ENCODE measurements at places on chromosomes 16 and 17. TPM values are rescaled to one million over a fixed set of nuclear protein-coding genes. Genes with fewer than 3 reads are reported as not detected.

GRCh38 chr16:70678898-70679670 is 6.8 kb downstream of the MTSS2 start:
- peaks cover 8% of the 10 kb centered on the region for H3K36me3 ChIP-seq
- no peak overlapping the region for H3K4me3 ChIP-seq
- H3K27ac ChIP-seq = no peak overlapping the region
- H3K27me3 ChIP-seq = no peaks in the 10 kb centered on the region
- H3K4me1 ChIP-seq = peaks cover 7% of the 10 kb centered on the region

NPIPB9 gene
- 2.3 TPM for total RNA-seq

DNA sequence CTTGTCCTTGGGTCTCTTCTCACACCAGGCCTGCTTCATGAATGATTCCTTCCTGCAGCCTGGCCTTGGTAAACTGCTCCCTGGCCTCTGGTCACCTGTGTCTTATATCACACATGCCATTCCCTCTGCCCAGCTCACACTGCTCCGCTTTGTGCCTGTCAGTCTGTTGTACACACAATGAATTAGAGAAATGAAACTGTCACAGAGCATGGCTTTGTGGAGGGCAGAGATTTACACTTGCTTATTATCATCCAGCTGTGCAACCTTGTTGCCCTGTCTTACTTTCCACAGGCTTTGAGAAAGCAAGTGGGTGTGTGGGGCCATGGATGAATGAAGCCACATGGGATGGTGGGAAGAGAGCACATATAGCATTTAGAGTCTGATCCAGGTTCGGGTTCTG is 22.4 kb downstream of the ALDH3A2 start:
- no peaks in the 10 kb centered on the region for H3K36me3 ChIP-seq
- H3K4me1 ChIP-seq = no peaks in the 10 kb centered on the region
- no peak overlapping the region for H3K4me3 ChIP-seq
- H3K27me3 ChIP-seq = no peaks in the 10 kb centered on the region

GRCh38 chr16:58847902-58848661 is 114.0 kb upstream of the GOT2 start:
- no peaks in the 10 kb centered on the region for H3K36me3 ChIP-seq
- H3K4me1 ChIP-seq = no peaks in the 10 kb centered on the region
- DNase-seq = peak; percentile 2
- H3K27me3 ChIP-seq = no peaks in the 10 kb centered on the region
- H3K4me3 ChIP-seq = no peak overlapping the region

DNA sequence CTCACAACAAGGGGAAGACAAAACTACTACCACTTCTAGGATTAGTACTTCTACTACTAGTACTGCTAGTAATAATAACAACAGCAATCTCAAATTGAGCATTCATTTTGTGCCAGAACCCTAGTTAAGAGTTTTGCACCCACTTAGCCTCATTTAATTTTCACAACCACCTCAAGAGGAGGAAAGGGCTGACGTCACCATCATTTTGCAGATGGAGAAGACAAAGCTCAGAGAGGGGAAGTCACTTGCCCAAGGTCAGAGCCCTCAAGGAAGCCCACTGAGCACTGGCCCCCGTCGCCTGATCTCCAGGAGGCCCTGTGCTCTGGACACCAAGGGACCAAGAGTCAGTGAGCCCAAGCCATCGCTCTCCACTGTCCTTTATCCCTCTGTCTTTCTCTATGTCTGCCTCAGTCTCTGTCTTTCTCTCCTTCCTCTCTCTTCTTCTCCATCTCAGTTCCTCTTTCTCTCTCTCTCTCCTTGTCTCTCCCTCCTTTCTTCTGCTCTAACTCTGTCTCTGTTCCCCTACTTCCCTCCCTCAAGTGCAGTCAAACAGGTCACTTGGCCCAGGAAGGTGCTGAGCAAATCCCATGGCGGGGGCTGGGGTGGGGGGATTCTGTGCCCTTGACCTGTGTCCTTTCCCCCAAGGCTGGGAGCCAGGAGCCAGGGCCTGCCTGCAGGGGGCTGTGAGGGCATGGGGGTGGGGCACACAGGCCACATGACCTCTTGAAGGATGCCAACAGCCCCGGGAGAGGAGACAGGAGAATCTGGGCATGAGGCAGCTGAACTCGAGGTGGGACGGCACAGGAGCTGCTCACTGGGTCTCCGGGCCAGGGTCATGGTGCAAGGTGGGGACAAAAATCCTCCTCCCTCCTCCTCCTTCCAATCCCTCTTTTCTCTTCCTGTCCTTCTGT is 11.2 kb upstream of the NGFR start:
- peaks cover 64% of the 10 kb centered on the region for H3K27me3 ChIP-seq
- no peak for DNase-seq
- H3K4me1 ChIP-seq = no peaks in the 10 kb centered on the region
- no peak overlapping the region for H3K4me3 ChIP-seq
- no peak overlapping the region for H3K27ac ChIP-seq
- no peaks in the 10 kb centered on the region for H3K36me3 ChIP-seq

ATF7IP2 gene
- total RNA-seq = 6.6 TPM

SEPTIN12 gene
- 4.4 TPM for total RNA-seq

MYL11 gene
- total RNA-seq = not detected

GRCh38 chr16:10787304-10787703 is 31.3 kb downstream of the TVP23A start:
- H3K27me3 ChIP-seq = peaks cover 5% of the 10 kb centered on the region
- no peaks in the 10 kb centered on the region for H3K36me3 ChIP-seq
- no peak for DNase-seq
- H3K27ac ChIP-seq = no peak overlapping the region
- no peaks in the 10 kb centered on the region for H3K4me1 ChIP-seq

ZNF597 gene
- 4.7 TPM for total RNA-seq

HS3ST3A1 gene
- 7.6 TPM for total RNA-seq

DNA sequence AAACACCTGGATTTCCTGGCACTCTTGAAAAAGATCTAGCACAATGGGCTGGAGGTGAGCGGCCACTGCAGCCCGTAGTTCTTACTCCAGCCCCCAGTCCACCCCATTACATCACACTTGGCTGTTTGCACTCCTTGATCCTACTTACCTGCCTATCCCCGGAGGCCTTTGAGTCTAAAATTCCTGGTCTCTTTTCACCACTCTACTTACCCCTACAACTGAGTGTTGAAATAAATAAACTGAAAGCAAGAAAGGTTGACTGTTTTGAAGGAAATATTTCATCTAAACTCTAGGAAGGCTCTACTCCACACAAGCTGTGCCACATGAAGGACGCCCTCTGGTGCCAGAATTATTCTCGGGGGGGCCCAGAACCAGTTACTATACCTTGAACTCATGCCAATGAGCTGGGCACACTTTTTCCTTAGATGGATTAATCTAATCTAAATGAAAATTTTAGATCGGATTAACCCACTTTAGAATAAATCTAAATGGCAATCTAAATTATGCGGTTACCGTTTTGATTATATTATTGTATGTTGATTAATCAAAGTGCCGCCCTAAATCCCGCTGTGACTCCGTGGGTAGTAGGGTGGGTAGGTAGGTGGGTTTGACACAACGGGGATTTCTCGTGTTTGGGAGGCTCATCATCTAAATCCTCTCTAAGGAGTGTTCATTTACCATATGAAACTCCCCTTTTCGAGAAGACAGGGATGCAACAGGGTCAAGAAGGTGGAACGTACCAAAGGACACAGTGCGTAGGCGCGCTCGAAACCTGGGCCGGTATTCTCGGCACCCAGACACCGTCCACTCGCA is 651 bp upstream of the EIF1 start:
- H3K27ac ChIP-seq = peak overlapping the region; percentile 89
- peaks cover 34% of the 10 kb centered on the region for H3K36me3 ChIP-seq
- H3K27me3 ChIP-seq = peaks cover 3% of the 10 kb centered on the region

GRCh38 chr17:72872396-72872795 is 220.1 kb downstream of the SLC39A11 start:
- DNase-seq = no peak
- H3K27ac ChIP-seq = no peak overlapping the region

DNA sequence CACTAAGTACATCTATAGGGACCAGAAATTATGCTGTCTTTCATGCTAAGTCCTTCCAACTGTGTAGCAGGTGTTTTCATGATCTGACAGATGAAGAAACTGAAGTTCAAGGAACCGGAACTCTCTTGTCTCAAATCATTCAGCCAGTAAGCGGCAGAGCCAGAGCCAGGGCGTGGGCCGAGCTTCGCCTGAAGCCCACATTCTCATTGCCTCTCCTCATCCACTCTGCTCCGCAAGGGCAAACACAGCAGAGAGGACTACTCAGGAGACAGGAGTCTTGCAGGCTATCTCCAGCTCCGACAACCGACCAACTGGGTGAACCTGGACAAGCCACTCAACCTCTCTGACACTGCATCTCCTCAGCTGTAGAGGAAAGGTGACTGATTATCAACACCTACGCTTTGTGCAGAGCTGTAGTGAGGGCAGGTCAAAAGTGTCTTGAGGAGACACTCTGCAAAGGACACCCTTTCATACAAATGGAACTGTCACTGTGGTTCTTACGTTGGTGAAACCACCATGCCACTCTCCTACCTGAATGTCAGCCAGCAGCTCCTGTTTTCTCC is 72.9 kb downstream of the CYTH1 start:
- H3K4me1 ChIP-seq = peaks cover 24% of the 10 kb centered on the region
- H3K27ac ChIP-seq = no peak overlapping the region
- H3K36me3 ChIP-seq = no peaks in the 10 kb centered on the region
- H3K4me3 ChIP-seq = no peak overlapping the region

TSPOAP1 gene
- 0.60 TPM for total RNA-seq

- H3K4me1 ChIP-seq = peaks cover 3% of the 10 kb centered on the region
- H3K4me3 ChIP-seq = no peak overlapping the region
- DNase-seq = no peak
- H3K27ac ChIP-seq = no peak overlapping the region
- no peaks in the 10 kb centered on the region for H3K27me3 ChIP-seq
These were observed 174.0 kb downstream of the VPS53 start for GRCh38 chr17:540631-541030.

HS3ST6 gene
- not detected for total RNA-seq

DNA sequence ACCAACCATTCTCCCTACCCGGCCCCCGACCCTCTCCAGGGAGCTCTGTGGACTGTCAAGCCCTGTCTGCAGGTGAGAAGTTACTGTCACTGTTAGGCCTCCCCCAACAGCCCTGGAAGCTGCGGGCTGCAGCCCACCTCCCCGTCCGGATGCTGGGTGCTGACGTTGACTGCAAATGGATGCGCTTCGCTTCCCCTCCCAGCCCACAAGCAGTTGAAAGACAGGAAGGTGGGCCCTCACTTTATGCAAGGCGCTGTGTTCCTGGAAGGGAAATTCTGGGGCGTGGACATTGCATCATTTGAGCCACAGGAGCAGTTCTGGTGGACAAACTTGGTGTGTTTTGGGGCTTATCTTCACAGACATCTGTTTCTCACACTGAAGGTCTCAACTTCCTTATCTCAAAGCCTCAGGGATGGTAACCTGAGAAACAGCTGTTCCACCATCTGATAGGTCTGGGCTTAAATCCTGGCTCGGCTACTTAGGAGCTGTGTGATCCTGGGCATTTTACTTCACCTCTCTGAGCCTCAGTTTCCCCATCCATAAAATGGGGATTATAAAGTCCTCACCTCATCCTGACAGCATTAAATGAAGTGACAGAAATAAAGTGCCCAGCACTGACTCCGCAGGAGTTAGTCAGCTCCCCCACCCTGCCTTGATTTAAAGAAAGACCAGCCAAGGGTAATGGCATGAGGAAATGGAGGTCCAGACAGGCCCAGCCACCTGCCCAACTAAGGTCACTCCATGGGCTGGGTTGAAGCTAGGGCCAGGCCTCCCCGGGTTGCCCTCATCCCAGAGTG is 4.6 kb upstream of the DRC7 start:
- H3K4me3 ChIP-seq = no peak overlapping the region
- DNase-seq = no peak
- no peaks in the 10 kb centered on the region for H3K4me1 ChIP-seq

DNA sequence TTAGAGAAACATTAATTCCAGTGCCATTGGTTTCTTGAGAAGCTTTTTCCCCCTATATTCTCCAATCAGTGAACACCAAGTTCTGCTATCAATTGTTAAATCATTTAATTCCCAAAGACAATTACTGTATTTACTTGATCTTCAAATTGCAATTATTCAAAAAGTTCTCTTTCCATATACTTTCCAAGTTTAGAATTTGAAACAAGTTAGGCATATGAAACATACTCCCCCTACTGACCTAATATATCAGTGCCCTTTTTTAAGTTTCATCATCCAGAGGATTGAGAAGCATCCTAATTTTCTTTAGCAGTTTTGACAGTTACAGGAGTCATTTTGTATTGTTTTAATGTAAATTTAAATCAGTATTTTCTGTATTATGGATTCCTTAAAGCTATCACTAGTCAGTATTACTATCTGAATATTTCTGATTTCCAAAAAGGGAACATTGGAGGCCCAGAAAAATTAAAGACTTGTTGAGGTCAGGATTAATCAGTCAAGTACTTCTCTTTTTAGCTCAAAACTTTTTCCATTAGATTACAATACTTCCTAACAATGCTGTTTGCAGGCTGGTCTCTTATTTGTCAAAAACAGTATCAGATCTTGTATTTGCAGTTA is 16.3 kb downstream of the MEIOC start:
- no peak overlapping the region for H3K4me3 ChIP-seq
- no peaks in the 10 kb centered on the region for H3K27me3 ChIP-seq
- H3K36me3 ChIP-seq = no peaks in the 10 kb centered on the region

DNA sequence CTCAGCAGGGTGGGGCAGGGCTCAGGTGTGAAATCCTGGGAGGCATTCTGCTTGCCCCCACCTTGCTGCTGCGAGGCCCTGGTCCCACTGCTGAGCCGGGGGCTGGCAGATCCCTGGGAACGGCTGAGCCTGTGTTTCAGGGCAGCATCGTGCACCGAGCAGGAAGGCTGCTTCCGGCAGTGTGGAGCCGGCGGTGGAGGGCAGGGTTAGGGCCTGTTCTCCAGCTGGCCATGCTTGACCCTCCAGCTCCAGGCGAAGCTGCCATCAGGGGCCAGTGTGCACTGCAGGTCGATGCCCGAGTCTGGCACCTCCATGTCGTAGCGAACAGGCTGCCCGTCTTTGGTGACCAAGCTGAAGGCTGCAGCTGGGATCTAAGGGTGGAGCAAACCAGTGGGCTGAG is 2.5 kb upstream of the SPATA32 start:
- H3K4me1 ChIP-seq = peaks cover 38% of the 10 kb centered on the region
- H3K36me3 ChIP-seq = peaks cover 35% of the 10 kb centered on the region
- DNase-seq = no peak
- H3K27ac ChIP-seq = no peak overlapping the region
- H3K27me3 ChIP-seq = no peaks in the 10 kb centered on the region

DNA sequence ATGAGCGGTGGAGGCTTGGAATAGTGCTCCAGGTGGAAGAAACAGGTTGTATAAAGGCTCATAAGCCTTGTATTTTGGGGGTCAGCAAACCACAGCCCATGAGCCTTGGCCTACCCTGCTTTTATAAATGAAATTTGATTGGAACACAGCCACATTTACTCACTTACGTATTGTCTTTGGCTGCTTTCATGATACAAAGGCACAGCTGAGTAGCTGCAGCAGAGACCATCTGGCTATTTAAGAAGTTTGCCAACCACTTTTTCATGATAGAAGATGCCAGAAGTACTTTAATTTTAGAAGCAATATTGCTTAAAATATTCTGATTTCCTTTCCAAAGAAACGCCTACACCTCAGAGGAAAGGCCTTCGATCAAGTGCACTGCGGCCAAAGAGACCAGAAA is 73.8 kb downstream of the C17orf58 start:
- H3K36me3 ChIP-seq = peaks cover 35% of the 10 kb centered on the region
- H3K27me3 ChIP-seq = no peaks in the 10 kb centered on the region
- DNase-seq = peak; percentile 9
- no peak overlapping the region for H3K4me3 ChIP-seq
- no peaks in the 10 kb centered on the region for H3K4me1 ChIP-seq

All from astrocyte (in vitro differentiated cells and primary cell).